ENCODE measurements at places on chromosomes 4 and X.

DNA sequence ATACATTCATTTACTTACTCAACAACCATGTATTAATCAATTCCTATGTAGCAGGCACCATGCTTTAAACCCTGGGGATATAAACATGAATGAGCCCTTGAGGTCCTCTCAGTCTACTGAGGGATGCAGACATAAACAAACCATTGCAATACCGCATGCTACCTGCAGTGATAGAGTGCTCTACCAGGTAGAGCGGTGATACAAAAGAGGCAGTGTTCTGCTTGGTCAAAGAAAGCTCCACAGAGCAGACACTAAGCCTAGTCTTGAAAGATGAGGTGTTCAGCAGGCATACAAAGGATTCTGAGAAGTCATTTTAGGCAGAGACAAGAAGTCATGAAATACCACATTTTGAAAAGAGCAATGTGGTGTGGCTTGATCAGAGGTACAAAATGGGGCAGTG, 26.9 kb upstream of the AMOT start:
- DNase-seq: no peak

DNA sequence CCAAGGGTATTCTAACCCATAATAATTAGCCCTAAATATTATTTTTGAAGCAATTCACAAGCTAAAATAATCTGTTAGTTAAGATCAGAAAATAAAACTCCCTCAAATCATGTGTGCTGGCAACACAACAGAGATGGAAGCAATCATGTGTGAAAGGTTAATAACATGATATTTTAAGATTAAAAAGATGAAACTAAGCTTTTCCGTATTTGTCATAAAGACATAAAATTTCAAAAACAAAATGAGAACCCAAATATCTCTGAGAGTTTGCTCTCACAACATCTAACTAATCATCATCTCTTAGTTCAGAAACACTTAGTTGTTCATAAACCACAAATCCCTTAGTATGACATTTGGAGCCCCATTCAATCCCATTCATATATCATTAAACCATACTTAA, 749.1 kb downstream of the CCSER1 start:
- DNase-seq: no peak

- no peak for DNase-seq
Observed at GRCh38 chr4:2925931-2926860, 37.0 kb downstream of the NOP14 start.

- no peak for DNase-seq
Observed at GRCh38 chrX:139201924-139202323, 328.6 kb upstream of the F9 start.

DNA sequence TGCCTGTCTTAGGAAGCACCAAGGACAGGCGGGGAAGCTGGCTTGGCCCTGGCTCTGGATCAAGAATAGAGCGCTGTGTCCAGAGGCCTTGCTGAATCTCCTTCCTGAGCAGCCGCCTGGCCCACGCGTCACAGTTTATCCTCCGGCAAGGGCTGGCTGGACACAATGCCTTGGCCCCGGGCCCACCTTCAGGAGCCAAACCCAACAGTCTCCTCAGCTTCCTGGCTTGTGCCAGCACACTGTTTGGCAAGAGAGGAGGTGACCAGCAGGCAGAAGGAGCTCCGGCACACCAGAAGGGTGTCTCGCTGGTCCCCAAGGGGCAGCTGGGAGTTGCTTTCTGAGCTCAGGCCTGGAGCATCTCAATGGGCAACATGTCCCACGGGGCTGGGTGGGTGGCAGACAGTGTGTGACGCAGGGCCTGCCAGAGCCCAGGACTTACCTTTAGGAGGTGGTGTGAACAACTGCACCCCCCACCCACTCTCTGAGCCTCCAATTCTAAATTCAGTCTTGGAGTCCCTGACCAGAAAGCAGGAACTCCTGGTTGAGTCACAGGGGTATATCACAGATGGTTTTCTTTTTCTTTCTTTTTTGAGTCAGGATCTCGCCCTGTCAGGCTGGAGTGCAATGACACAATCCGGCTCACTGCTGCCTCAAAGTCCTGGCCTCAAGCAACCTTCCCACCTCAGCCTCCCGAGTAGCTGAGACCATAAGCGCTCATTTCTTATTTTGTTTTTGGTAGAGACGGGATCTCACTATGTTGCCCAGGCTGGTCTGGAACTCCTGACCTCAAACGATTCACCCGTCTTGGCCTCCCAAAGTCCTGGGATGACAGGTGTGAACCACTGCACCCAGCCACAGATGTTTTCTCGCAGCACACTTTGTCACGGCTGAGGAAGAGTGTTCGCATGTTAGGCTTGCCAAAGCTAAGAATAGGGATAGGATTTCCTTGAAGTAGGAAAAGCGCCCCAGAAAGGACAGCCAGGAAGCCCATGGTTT, 361.2 kb downstream of the BCOR start:
- peak; percentile 49 for DNase-seq

GRCh38 chr4:77734928-77735327, 84.2 kb downstream of the CNOT6L start:
- DNase-seq: no peak

GRCh38 chr4:169286562-169287301, 16.0 kb upstream of the SH3RF1 start:
- no peak for DNase-seq

DNA sequence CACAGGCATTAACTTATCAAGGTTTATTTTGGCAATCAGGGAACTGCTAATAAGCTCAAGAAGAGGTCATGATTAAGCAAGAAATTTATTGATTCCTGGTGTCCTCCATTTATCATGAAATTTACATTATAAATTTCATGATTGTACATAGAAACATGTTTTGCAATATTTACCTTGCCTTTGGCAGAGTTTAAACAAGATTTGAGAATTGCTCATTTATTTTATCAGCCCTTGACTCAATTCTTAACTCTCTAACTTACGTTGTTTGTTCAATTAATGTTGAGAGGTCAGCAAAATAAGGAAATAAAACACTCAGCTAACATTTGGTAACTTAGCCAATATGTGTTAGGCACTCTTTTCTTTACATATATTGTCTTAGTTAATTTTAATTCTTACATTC, 286.6 kb downstream of the SLC7A11 start:
- DNase-seq: no peak

- no peak for DNase-seq
Observed at GRCh38 chr4:151475035-151475714, 66.2 kb downstream of the FHIP1A start.

DNA sequence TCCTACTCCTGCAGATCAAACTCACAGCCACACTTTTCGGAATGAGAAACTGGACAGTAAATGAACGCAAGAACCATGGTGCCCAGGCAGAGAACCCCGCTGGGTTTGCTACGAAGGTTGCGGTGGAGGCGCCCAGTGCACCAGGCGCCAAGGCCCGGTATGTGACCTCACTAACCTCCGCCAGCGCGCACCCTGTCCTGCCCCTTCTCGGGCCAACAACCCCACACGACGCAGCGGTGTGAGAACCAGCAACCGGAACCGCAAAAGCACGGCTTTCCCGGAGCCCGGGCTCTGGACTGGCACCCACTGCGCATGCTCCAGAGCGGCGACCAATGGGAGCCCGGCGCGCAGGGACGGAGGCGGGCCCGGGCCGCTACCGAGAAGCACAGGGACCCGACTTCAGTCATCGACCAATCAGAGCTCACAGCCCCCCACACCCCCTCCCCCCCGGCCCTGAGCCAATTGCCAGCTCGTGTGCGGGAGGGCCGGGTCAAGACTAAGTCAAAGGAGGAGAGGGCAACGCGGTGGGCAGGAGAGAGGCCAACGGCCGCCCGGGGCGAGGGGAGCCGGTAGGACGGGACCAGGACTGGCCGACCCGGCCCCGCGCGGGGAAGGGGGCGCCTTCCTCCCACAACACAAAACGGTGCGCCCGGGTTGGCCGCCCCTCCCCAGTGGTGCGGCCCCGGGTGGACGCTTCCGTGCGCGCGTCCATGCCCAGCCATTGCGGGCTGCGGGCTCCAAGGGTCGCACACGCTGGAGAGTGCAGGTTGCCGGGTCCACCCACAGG, 7.3 kb upstream of the WAS start:
- peak; percentile 88 for DNase-seq

DNA sequence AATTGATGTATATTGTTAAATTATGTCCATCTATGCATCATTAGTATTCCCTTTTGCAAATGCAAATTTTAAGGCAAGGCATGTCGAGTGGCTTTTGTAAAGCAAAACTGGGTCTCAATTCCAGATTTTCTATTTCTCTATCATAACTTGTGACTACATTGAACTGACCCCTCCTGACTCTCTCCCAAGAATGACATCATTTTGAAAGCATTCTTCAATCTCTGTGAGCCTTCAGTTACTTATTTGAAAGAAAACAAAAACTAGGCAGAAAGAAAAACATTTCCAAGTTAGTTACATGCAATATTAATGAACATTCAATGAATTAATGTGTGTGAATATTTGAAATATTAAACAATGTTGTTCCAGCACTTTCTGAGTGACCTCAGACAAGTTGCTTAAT, 314.3 kb upstream of the CLNK start:
- DNase-seq: no peak

Data from NCI-H1092 (cell line).